ENCODE measurements at places on chromosomes 5 and 9. TPM values are rescaled to one million over a fixed set of nuclear protein-coding genes. Genes with fewer than 3 reads are reported as not detected.

GRCh38 chr9:107214915-107215314 lies 68.2 kb upstream of the RAD23B start:
- no peaks in the 10 kb centered on the region for H3K27me3 ChIP-seq
- H3K36me3 ChIP-seq = no peaks in the 10 kb centered on the region
- H3K4me3 ChIP-seq = no peak overlapping the region
- DNase-seq = no peak

RMRP gene
- 80.5 TPM for polyA plus RNA-seq

GRCh38 chr9:23659346-23660006 lies 166.6 kb downstream of the ELAVL2 start:
- no peaks in the 10 kb centered on the region for H3K27me3 ChIP-seq
- no peaks in the 10 kb centered on the region for H3K36me3 ChIP-seq
- no peak for DNase-seq
- H3K4me1 ChIP-seq = no peaks in the 10 kb centered on the region
- H3K27ac ChIP-seq = no peak overlapping the region
- H3K4me3 ChIP-seq = no peak overlapping the region

DNA sequence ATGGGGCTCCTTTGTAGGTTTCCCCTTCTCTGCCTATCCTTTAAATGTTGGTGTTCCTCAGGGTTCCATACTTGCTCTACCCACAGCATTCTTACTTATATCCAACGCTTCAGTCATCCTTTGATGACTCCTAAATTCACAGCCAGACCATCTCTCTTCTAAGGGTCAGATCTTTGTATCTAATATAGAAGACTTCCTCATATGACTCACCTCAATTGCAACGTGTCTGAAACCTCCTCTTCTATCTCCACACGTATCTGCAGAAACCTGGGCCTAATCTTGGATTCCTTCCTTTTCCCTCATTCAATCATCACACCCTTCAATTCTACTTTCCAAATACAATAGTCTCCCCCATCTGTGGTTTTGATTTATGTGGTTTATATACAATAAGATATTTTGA lies 68.3 kb downstream of the HMGCR start:
- no peak overlapping the region for H3K27ac ChIP-seq
- peaks cover 16% of the 10 kb centered on the region for H3K36me3 ChIP-seq
- H3K27me3 ChIP-seq = no peaks in the 10 kb centered on the region
- DNase-seq = no peak
- H3K4me3 ChIP-seq = no peak overlapping the region

GRCh38 chr9:36486933-36487481 lies 85.7 kb upstream of the MELK start:
- H3K4me1 ChIP-seq = peaks cover 3% of the 10 kb centered on the region
- peak overlapping the region; percentile 64 for H3K27ac ChIP-seq
- peak overlapping the region; percentile 98 for H3K4me3 ChIP-seq
- H3K36me3 ChIP-seq = no peaks in the 10 kb centered on the region
- no peaks in the 10 kb centered on the region for H3K27me3 ChIP-seq
- DNase-seq = peak; percentile 78

IFNA13 gene
- polyA plus RNA-seq = not detected

HRCT1 gene
- 0.33 TPM for polyA plus RNA-seq

ARAP3 gene
- polyA plus RNA-seq = 6.2 TPM

Measured in pancreas (tissue), 10 donors.